GM03348 (cell line): ENCODE measurements at places on chromosomes 1 and 21.
A peak's percentile ranks its signal among the peaks of the same experiment; 100 is the strongest.

- no peak for DNase-seq
Observed at GRCh38 chr1:147272042-147272441, 29.6 kb downstream of the CHD1L start.

GRCh38 chr21:42467140-42467983 lies 28.7 kb downstream of the RSPH1 start:
- DNase-seq, result no peak

DNA sequence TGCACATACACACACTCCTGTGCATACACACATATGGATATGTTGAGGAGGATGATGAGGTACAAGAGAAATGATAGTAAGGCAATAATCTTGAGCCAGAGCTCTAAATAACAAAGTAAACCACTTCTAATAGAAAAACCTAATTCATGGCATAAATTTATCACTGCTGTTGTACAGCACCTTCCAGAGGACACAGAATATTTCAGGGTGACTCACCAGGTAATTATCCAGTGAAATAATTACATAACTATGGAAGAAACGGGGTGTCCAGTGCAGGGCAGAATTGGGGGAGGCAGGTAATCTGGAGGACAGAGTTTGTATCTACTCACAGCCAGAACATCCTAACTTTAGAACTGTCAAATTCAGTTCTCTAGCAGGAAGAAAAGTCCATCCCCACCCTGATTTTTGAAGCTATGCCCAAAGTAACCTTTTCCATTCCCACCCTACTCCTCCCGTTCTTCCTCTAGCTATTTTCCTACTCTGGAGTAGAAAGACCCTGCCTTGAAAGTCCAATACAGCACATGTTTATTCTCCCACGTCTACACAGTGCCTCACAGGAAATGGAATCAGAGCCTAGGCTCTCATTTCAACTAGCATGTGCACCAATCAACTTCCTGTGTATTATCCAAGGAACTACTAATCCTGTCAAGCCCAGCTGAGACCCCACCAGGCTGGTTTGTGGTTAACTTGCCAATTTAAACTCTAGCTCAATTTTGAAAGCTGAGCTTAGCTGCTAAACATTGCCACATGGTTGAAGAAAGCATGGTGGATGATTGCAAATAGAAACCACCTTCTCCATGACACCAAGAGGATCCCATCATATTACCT lies 96.6 kb downstream of the PTPN14 start:
- no peak for DNase-seq

DNA sequence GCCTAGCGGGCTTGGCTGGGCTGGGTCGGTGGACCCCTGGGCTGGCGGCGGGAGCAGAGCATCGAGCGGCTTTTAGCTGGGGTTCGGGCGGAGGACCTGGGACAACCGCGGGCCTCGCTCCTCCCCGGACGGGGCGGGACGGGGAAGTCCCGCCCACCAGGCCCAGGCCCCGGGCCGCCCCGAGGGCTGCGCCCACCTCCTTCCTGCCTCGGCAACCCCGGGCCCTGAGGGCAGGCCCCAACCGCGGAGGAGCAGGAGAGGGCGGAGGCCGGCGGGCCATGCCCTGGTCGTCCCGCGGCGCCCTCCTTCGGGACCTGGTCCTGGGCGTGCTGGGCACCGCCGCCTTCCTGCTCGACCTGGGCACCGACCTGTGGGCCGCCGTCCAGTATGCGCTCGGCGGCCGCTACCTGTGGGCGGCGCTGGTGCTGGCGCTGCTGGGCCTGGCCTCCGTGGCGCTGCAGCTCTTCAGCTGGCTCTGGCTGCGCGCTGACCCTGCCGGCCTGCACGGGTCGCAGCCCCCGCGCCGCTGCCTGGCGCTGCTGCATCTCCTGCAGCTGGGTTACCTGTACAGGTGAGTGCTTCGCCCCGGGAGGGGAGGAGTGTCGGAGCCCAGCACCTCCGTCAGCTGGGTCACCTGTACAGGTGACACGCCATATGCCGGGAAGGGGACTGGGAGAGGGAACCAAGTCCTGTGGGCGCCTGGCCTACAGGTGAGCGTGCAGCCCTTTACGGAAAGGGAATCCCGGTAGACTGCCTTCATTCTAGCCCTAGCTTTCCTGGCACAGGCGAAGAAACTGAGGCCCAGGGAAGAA lies at the start of gene XKR8:
TSS of gene XKR8 (plus strand) at position 182 of the 812 bp plus-strand sequence. CDS start at position 279, 97 bp downstream.
- peak; percentile 98 for DNase-seq

DNA sequence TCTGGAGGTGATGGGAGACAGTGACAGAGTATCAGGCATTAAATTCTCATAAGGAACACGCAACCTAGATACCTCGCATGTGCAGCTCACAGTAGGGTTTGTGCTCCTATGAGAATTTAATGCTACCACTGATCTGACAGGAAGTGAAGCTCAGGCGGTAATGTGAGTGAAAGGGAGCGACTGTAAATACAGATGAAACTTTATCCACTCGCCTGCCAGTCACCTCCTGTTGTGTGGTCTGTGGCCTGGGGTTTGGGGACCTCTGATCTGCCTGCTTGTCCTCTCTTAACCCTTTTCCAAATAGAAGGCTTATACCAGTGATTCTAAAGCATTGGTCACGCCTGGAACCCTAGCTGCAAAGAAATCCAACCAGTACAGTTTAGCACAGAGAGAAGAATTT lies 15.3 kb downstream of the GABPA start:
- DNase-seq, result no peak

GRCh38 chr1:20227704-20228103 lies 41.4 kb upstream of the PLA2G2C start:
- DNase-seq, result no peak

GRCh38 chr1:157496121-157496526 lies 56.2 kb downstream of the FCRL5 start:
- DNase-seq, result peak; percentile 56

DNA sequence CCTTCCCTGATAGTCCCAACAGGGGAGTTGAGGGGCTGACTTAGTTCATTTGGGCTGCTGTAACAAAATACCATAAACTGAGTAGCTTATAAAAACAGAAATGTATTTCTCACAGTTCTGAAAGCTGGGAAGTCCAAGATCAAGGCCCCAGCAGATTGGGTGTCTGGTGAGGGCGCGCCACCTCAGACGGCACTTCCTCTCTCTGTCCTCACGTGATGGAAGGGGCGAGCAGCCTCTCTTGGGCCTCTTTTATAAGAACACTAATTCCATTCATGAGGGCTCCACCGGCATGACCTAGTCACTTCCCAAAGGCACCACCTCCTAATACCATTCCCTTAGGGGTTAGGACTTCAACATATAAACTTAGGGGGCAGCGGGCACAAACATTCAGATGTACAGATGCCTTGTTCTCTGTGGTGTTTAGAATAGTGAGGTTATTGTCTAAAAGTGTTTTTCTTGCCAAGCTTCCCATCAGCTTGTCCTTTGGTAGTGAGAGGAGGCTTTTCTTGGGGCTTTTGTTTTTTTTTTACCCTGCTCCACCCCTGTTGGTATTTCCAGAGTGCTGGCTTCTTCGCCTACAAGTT lies 20.3 kb downstream of the NIPAL3 start:
- no peak for DNase-seq

GRCh38 chr1:17521946-17522612 lies 17.4 kb upstream of the ARHGEF10L start:
- no peak for DNase-seq
